GM23338 (cell line): ENCODE measurements at places on chromosomes 3 and 15. TPM values are rescaled to one million over a fixed set of nuclear protein-coding genes. Genes with fewer than 3 reads are reported as not detected.
A peak's percentile ranks its signal among the peaks of the same experiment; 100 is the strongest.

Gene ITIH1
- total RNA-seq, result not detected in 2 replicates

Gene STRA6
- total RNA-seq, result 9.9 and 14.1 TPM in 2 replicates

Gene CDC25A
- total RNA-seq, result 126 and 131 TPM in 2 replicates

Gene CLRN1
- 0.69 and 0.93 TPM in 2 replicates for total RNA-seq

DNA sequence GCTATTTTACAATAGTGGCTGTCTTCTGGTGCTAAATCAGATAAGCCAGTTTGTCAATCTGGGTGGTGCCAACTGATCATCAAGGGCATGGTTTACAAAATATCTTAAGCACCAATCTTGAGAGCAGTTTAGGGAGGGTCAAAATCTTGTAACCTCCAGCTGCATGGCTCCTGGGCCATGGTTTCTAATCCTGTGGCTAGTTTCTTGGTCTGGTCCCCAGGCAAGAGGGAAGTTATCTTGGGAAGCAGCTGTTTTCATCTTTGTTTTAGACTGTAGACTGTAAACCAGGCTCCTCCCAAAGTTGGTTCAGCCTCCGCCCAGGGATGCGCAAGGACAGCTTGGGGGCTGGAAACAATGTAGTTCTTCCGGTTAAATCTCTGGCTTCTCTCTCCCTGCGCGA is 166.8 kb downstream of the IL1RAP start:
- no peak overlapping the region for H3K27ac ChIP-seq
- no peaks in the 10 kb centered on the region for H3K36me3 ChIP-seq
- H3K27me3 ChIP-seq, result no peaks in the 10 kb centered on the region
- no peak overlapping the region for H3K4me3 ChIP-seq

GRCh38 chr3:86595696-86596095 is 395.3 kb downstream of the VGLL3 start:
- H3K4me3 ChIP-seq, result no peak overlapping the region
- H3K27me3 ChIP-seq, result no peaks in the 10 kb centered on the region
- no peak for DNase-seq
- H3K27ac ChIP-seq, result no peak overlapping the region
- no peaks in the 10 kb centered on the region for H3K36me3 ChIP-seq

GRCh38 chr3:174335910-174336309 is 523.2 kb upstream of the NAALADL2 start:
- H3K27ac ChIP-seq, result no peak overlapping the region
- H3K36me3 ChIP-seq, result no peaks in the 10 kb centered on the region
- H3K4me3 ChIP-seq, result no peak overlapping the region
- DNase-seq, result no peak
- peaks cover 11% of the 10 kb centered on the region; the same call in 1 of the 2 replicates for H3K4me1 ChIP-seq
- H3K27me3 ChIP-seq, result no peaks in the 10 kb centered on the region

GRCh38 chr15:95325763-95326404 is 1004.6 kb upstream of the NR2F2 start:
- no peak overlapping the region for H3K27ac ChIP-seq
- H3K4me3 ChIP-seq, result no peak overlapping the region
- DNase-seq, result no peak
- H3K27me3 ChIP-seq, result peaks cover 27% of the 10 kb centered on the region
- no peaks in the 10 kb centered on the region for H3K36me3 ChIP-seq

DNA sequence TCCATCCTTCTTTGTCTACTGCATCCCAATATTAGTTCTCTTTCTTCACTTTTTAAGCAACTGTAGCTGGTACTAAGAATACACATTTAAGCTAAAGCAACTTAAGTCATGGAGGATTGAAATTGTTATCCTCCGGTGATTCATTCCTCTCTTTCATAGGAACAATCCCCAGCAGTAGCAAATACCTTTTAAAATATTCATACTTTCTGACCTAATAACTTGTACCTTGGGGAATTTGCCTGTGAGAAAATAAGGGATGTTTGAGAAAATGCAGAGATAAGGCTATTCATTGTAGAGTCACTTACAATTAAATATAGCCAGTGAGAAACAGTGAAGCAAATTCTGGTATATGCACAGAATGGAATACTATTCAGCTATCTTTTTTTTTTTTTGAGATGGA is 66.0 kb downstream of the VPS13C start:
- H3K4me1 ChIP-seq, result no peaks in the 10 kb centered on the region
- H3K27me3 ChIP-seq, result no peaks in the 10 kb centered on the region
- H3K4me3 ChIP-seq, result no peak overlapping the region
- no peaks in the 10 kb centered on the region for H3K36me3 ChIP-seq
- no peak for DNase-seq
- no peak overlapping the region for H3K27ac ChIP-seq

DNA sequence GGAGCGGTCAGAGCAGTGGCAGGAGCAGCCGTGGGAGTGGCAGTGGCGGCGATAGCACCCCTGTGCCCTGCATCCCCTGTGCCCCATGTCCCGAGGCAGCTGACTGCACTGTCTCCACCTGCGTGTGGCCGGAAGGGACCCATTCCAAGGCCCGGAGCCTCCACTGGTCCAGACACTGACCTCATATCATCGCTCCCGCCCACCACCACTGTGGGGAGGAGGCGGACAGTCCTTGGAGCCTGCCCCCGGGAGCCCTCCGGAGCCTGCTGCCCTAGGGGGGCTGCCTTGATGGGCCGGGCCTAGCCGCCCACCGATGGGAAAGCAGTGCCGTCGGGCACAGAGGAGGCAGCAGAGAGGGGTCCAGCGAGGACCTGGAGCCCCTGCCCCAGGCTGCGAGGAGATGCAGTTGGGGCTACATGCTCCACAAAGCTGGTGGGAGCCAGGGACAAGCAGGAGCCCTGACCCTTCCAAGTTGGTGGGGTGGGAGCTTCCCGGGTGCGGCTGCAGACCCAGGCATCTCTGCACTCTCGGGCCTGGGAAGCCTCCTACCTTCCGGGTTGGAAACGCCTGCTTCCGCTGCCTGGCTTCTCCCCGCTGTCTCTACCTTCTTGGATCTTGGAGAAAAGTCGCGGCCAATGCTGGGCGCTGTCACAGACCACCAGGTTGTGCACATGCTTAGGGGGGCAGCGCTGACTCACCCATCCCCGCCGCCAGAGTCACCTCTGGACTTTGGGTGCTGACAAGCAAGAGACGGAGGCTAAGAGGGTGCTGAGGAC is 283.2 kb upstream of the ROBO1 start:
- DNase-seq, result no peak
- no peaks in the 10 kb centered on the region for H3K36me3 ChIP-seq
- H3K27me3 ChIP-seq, result no peaks in the 10 kb centered on the region
- no peak overlapping the region for H3K4me3 ChIP-seq
- H3K4me1 ChIP-seq, result peaks cover 10% of the 10 kb centered on the region

- H3K27me3 ChIP-seq, result no peaks in the 10 kb centered on the region
- H3K36me3 ChIP-seq, result no peaks in the 10 kb centered on the region
- no peak for DNase-seq
These were observed 23.9 kb downstream of the ILDR1 start for GRCh38 chr3:121998030-121998580.

- H3K36me3 ChIP-seq, result no peaks in the 10 kb centered on the region
- no peak overlapping the region for H3K27ac ChIP-seq
- peaks cover 4% of the 10 kb centered on the region for H3K4me1 ChIP-seq
- H3K27me3 ChIP-seq, result no peaks in the 10 kb centered on the region
- no peak for DNase-seq
These were observed 318.8 kb upstream of the KCNMB2 start for GRCh38 chr3:178217479-178217878.

GRCh38 chr3:170321321-170322034 is 36.0 kb upstream of the SKIL start:
- DNase-seq, result no peak
- peaks cover 3% of the 10 kb centered on the region; the same call in 1 of the 2 replicates for H3K36me3 ChIP-seq
- peaks cover 5% of the 10 kb centered on the region; the same call in 1 of the 2 replicates for H3K27me3 ChIP-seq
- H3K4me1 ChIP-seq, result peaks cover 50% of the 10 kb centered on the region
- H3K27ac ChIP-seq, result no peak overlapping the region

DNA sequence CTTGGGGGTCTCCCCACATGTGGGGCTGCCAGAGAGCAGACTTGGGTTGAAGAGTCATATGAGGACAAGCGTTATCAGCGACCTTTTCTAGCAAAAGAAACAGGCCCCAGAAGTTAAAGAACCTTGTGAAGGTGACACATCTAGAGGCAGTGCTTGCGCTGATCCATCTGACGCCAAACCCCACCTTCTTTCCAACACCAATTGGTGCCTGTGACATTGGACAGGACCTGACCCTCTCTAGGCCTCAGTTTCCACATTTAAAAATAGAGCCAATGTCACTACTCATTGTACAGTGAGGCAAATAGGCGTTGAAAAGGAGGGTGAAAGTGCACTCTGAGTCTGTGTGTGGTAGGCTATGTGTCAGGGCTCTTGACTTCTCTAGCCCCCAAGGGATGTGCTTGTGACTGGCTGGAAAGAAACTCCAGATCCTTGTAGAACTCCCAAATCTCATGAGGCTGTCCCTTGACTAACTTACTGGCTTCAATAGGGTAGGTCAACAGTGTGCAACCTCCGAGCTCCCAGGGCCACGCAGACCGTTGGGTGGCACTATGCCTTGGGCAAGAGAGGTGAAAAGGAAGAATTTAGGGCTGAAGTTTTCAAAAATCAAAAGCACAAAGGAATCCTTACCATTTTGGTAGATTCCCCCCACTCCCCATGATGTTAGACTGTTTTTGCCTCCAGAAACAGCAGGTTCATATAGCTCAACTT is 666 bp upstream of the FAM219B start:
- H3K27me3 ChIP-seq, result no peaks in the 10 kb centered on the region
- H3K4me1 ChIP-seq, result peaks cover 6% of the 10 kb centered on the region
- peak overlapping the region; percentile 99 for H3K4me3 ChIP-seq
- DNase-seq, result peak; percentile 34
- no peak overlapping the region; the same call in 1 of the 2 replicates for H3K27ac ChIP-seq

DNA sequence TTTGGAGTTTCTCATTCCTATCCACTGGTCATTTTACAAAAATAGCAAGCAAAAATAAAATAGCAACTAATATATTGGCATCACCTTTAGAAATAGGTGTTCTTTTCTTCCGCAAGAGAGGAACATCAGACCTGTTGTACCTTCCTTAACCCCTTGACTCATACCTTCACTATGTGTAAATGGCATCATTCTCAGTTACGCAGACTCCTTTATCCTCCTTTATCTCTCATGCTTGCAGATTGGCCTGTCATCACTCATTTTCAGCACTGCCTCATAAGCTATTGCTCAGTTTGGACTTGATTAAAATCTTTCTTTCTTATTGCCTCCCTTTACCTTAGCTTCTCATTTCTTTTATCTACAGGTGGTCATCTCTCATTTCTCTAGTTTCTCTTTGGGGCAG is 21.4 kb downstream of the ARHGEF26 start:
- no peaks in the 10 kb centered on the region for H3K27me3 ChIP-seq
- no peak overlapping the region for H3K4me3 ChIP-seq
- H3K4me1 ChIP-seq, result peaks cover 26% of the 10 kb centered on the region

DNA sequence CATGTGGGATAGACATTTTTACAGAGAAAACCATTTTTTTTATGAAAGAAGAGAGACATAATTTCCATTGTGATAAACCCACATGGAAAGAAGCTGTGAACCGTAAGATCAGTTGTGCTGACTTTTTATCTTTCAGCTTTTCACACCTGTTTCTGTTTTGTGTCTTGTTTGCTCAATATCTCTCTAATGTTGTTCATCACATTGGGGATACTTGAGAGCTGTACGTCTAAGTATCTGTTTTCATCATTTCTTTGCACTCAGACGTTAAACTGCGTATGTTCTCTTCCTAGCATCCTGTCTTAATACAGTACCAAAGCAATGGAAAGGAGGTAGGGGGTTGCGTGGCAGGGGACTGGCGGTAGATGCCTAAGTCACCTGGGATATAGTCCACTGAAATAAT is 449.0 kb downstream of the NAALADL2 start:
- no peaks in the 10 kb centered on the region for H3K27me3 ChIP-seq
- H3K27ac ChIP-seq, result no peak overlapping the region
- H3K36me3 ChIP-seq, result no peaks in the 10 kb centered on the region

DNA sequence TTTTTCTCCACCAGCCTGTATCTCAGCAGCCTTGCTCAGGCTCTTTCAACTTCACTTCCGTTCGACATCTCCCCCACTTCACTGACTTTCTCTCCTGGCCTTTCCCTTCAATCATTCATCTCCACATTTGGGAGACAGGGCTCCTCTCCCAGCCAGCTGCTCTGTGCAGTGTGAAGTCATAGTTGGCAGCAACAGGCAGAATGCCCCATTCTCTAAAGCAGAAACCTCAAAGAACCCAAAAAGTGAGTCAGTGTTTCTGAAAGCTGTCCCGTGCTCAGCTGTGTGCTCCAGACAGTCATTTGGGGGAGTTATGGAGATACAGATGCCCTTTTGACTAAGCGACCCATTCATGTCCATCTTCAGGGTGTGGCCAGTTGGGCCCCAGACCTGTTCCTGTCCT is 54.3 kb downstream of the NTRK3 start:
- no peak for DNase-seq
- no peak overlapping the region for H3K4me3 ChIP-seq
- no peaks in the 10 kb centered on the region for H3K4me1 ChIP-seq
- H3K27me3 ChIP-seq, result no peaks in the 10 kb centered on the region

DNA sequence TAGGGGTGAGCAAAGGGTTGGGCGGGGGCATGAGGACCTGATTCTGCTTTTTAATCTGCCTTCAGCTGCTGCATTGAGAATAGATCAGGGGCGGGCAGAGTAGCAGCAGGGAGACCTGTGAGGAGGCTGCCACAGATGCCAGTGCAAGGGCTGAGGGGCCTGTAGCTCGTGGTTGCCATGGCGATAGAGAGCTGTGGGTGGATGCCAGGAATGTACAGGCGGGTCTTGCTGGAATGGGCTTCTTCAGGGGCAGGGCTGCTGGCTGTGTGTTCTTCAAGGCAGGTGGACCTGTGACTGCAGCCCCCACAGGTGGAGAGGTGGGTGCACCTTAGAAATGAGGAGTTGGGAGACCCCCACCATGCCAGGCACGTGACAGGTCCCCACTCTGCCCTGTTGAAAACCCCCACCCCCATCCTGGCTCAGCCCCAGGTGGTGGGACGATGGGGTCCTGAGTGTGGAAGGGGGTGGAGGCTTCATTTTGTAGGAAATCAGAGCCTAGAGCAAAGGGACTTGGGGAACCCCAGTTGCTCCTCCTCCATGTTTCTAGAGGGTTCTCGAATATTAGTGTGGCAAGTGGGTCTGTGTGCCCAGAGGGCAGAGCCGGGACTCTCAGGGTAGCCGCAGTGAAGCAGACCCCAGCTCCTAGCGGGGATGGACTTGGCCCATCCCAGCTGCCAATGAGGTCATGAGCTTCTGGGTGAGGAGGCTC is 38.3 kb downstream of the SLC6A6 start:
- no peak overlapping the region for H3K4me3 ChIP-seq
- DNase-seq, result peak; percentile 77
- no peak overlapping the region for H3K27ac ChIP-seq
- no peaks in the 10 kb centered on the region for H3K27me3 ChIP-seq
- peaks cover 5% of the 10 kb centered on the region; the same call in 1 of the 2 replicates for H3K36me3 ChIP-seq

DNA sequence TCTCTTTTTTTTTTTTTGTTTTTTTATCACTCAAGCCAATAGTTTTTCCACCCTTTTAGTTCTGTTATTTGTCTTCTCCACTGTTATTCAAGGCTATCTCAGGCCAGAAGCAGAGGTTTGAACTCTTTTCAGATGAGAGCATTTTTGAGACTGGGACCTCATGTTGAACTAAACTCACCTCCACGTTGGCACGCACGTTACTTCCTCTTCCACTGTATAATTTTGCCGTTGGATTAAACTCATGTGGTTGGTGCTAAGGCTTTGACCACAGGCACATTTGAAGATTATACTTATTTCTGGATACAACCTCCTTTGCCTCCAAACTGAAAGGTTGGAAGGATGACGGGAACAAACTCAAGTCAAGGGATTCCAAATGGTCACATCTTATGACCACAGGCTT is 501.3 kb upstream of the TPRG1 start:
- no peaks in the 10 kb centered on the region for H3K36me3 ChIP-seq
- no peak overlapping the region for H3K4me3 ChIP-seq
- no peak for DNase-seq
- peaks cover 31% of the 10 kb centered on the region for H3K4me1 ChIP-seq
